A172 (cell line): ENCODE measurements at places on chromosomes 3 and 15.

- DNase-seq: no peak
Observed at GRCh38 chr3:119716998-119717397, 14.2 kb downstream of the CFAP91 start.

GRCh38 chr3:149464542-149465328 lies 9.8 kb upstream of the TM4SF4 start:
- no peak for DNase-seq

GRCh38 chr3:85476891-85477495 lies 518.2 kb downstream of the CADM2 start:
- no peak for DNase-seq

GRCh38 chr3:155131104-155131503 lies 51.0 kb downstream of the MME start:
- peak; percentile 25 for DNase-seq

- peak; percentile 55 for DNase-seq
Observed at GRCh38 chr3:38479431-38480092, 16.6 kb upstream of the EXOG start.

DNA sequence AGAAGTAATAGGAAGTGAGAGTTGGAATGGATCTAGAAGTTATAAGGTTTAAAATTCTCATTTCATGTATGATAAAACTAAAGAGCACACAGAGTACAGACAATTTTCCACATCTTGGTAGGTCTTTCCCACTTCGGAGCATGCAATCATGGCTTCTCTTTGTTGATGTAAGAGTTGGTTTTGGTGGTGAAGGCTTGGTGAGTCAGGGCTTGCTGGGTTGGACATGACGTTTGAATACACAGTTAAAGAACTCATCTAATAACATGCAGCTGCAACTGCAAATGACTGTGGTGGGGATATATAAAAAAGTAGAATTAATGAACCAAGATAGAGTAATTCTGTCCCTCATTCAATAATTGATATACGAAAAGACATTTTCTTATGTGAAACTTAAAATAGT lies 39.5 kb upstream of the GRM7 start:
- no peak for DNase-seq

- DNase-seq: no peak
Observed at GRCh38 chr15:90857337-90857736, 11.1 kb upstream of the FURIN start.

- DNase-seq: no peak
Observed at GRCh38 chr3:167001374-167001773, 378.7 kb downstream of the ZBBX start.

DNA sequence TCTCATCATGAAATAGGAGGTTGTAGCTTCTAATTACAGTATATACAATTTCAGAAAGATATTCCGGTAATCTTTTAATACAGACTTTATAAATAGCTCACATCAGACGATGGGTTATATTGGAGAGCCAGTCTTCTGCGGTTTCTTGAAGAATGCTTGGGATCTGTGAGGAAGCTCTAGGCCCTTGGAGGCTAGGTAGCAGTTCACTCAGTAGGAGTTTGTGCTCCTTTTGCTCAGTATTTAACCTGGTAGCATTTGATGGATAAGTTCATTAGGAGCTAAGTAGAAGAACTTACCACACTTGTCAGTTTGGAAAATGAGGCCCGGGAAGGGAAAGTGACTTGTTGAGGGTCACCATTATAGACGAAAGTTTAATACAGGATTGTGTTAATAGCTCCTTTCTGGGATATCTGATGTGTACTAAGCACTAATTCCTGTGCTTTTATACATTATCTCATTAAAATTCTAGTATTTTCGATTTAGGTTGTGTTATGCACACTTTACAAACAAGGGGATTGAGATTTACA lies 2.8 kb downstream of the FNDC3B start:
- DNase-seq: no peak

- no peak for DNase-seq
Observed at GRCh38 chr3:185150561-185150960, 2.3 kb downstream of the C3orf70 start.

DNA sequence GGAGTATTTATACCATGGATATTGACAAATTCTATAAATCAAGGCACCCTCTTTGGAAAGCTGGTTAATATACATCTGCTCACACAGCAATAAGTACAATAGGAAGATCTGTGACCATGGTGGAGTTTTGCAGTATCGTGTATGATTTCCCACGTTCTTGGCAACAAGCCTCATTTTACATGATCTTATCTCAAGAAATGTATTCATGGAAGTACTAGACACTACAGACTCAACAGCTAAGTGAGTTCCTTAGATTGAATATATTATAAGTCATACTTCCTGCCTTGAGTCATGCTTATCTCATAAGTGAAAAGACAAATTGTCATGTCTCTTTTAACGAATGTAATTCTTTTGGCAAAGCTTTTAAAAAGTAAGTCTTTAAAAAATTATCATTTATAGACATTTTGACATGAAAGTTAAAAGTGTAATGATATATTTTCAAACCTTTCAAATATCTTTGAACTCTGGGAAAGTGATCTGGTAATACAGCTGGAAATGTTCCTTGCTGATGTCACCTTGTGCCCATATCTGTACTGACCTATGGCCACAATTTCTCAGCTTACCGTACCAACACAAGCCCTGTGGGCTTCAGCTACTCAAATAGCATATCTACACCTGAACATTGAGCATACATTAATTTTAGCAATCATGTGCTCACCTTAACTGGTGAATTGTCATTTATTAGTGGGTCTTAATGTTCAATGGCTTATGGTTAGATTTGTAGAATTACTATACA lies 130.3 kb upstream of the TMC3 start:
- DNase-seq: peak; percentile 16

GRCh38 chr3:63478990-63479660 lies 173.3 kb upstream of the SNTN start:
- no peak for DNase-seq

DNA sequence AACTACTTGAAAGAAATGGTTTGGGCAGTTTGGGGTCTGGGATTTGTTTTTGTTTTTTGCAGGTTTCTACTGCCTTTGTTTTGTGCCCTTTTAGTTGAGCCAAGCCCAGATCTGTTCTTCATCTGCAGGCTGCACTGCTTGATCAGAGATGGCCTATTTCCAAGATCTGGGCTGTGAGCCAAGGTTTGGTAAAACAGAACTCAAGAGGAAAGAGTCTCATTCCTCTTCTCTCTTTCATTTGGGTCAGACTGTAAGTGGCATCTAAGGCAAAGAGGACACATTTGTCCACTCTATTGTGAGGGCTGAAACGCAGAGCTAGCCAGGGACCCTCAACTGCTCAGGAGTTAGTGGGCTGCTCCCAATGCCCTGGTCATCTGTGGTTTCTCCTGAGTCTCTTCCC lies 104.4 kb upstream of the UBE3A start:
- no peak for DNase-seq

GRCh38 chr3:30858894-30859389 lies 35.5 kb downstream of the GADL1 start:
- DNase-seq: no peak

GRCh38 chr15:41958002-41958420 lies 14.3 kb downstream of the EHD4 start:
- DNase-seq: no peak

DNA sequence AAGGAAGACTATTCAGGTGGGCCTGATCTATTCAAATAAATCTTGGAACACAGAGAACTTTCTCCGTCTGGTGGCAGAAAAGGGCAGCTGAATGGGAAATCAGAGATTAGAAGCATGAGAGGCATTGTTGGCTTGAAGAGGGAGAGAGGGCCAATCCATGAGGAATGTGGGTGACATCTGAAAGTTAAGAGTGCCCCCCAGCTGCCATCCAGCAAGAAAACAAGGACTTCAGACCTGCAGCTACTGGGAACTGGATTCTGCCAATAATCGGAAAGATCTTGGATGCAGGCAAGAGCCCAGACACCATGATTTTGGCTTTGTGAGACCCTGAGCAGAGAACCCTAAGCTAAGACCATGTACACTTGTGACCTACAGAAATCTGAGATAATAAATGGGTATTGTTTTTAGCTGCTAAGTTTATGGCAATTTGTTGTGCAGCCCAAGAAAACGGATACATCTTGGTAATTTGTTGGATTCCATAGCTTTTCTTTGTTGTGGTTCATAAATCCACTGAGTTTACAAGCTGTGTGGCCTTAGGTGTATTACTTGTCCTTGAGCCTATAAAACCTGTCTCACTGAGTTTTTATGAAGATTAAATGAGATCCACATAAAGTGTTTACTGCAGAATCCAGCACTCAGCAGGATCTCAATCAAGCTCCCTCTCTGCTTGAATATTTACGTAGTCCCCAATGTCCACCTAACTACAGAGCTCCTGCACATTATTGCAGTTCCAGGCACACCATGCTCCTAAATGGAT lies 82.1 kb upstream of the PRTG start:
- no peak for DNase-seq

DNA sequence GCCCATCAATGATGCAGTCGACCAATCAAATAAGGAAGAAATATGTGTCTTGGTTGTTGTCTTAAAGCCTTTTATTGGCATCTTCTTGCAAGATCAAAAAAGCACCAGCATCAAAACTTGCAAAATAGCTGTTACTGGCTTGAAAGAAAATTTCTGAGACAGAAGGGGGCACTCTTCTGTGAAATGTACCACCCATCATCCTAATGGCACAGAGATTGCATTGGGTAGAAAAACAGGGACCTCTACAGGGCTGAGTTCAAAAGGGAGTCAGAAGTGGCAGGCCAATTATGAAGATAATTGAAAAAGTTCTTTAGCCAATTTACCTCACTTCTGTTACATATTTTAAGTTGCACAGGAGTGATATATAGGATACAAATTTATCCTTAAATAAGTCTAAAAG lies 122.3 kb upstream of the GPR149 start:
- no peak for DNase-seq

- peak; percentile 81 for DNase-seq
Observed at GRCh38 chr15:99212406-99212805, 37.0 kb downstream of the TTC23 start.

- DNase-seq: no peak
Observed at GRCh38 chr3:58134468-58134867, 76.3 kb downstream of the DNASE1L3 start.

DNA sequence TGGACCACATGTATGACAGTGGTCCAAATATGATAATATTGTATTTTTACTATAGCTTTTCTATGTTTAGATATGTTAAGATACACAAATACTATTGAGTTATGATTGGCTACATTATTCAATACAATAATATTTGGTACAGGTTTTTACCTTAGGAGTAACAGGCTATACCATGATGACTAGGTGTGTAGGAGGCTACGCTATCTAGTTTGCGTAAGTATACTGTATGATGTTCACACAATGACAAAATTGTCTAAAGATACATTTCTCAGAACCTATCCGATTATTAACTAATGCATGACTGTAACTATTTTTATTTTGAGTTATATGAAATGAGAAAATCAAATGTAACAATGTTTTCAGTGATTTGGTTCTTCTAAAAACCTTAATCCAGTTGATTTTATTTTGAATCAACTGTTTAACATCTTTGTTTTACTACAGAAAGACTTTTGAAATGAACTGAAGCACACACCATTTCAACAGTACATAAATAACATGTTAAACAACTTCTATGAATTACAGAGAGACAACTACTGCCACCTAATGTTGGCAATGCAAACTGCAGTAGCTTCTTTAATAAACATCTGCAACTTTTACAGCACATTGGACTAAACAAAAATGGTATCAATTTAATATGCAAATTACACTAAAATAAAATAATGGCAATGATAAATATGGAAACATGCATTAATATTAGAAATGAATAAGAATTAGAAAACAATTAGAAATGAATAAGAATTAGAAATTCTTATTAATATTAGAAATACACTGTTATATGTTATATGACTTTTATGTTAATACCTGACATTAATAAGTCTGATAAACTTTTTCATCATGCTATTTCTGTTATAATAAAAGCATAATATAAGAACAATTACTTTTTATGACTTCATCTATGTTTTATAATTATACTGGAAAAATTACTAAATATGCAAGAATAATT lies 255.7 kb downstream of the MBNL1 start:
- peak; percentile 60 for DNase-seq

GRCh38 chr3:186847437-186847836 lies 4.9 kb downstream of the ADIPOQ start:
- DNase-seq: no peak

- no peak for DNase-seq
Observed at GRCh38 chr3:106446271-106446670, 577.5 kb upstream of the CBLB start.

DNA sequence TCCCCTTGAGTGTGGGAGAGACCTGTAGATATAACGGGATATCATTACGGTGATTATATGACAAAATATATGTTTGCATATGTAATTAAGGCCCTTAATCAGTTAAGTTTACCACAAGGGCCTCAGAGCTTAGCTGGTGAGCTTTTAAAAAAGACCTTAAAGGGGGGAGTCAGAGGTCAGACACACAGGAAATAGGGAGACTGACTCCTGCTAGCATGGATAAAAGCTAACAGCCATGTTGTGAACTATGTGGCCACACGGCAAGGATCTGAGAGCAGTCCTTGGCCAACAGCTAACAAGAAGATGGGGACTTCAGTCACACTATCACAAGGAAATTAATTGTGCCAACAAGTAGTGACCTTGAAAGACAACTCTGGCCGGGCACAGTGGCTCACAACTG lies 3.1 kb downstream of the STAG1 start:
- DNase-seq: no peak

DNA sequence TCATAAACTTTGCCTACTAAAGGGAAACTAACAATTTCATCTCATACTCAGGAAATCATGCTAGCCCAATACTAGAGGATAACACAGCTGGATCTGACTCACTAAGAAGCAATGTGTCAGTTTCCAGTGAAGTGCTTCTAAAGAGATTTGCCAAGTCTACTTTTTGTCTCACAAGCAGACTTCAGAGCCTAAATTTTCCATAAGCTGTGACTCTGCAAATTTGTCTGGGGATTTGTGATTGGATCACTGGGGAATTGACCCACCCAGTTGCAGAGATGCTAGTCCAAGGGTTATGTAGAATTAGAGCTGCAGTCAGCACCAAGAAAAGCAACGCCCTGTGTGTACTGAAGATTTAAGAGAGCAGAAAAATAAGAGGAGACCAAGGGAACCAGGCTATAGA lies 647.1 kb downstream of the NTRK3 start:
- peak; percentile 94 for DNase-seq

- peak; percentile 60 for DNase-seq
Observed at GRCh38 chr3:54999811-55000210, 72.0 kb upstream of the LRTM1 start.

GRCh38 chr3:160566499-160566898 lies 1.1 kb upstream of the KPNA4 start:
- DNase-seq: no peak

GRCh38 chr3:66239513-66240123 lies 18.8 kb downstream of the SLC25A26 start:
- no peak for DNase-seq
